ENCODE measurements at places on chromosomes 3 and 15.

DNA sequence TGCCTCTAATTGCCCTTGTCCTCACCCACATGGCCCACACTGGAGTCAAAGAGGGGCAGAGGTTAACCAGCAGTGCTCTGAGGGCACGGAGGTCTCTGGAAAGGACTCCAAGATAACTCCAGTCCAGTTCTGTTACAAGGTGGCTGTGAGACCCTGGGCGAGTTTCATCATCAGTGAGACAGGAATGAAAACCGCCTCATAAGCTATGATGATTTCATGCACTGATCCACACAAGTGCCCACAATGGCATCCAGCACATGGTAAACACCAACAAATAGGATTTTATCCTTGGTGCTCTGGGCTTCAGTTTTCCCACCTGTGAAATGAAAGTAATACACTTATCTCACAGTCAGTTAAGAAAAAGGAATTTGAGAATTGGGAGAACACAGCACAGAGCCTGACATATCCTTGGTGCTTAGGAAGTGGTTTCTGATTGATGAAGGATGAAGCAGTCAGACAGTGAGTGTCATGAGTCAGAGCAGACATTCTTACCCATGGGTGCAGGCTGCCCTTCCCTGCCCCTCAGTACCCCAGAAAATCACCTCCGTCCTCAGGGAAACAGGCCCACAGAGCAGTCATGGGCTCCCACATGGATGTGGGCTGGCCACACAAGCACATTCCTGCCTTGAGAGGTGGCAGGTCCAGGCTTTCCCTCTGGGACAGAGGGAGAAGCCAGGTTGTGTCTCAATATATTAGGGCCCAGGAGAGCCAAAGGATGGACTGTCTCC, 48.4 kb downstream of the DAPK2 start:
- DNase-seq, result no peak

- no peak for DNase-seq
Observed at GRCh38 chr3:197038679-197039462, 9.3 kb upstream of the MELTF start.

GRCh38 chr3:193841581-193841980, 248.6 kb downstream of the OPA1 start:
- no peak for DNase-seq

- no peak for DNase-seq
Observed at GRCh38 chr3:134312072-134312872, 61.6 kb upstream of the RYK start.

DNA sequence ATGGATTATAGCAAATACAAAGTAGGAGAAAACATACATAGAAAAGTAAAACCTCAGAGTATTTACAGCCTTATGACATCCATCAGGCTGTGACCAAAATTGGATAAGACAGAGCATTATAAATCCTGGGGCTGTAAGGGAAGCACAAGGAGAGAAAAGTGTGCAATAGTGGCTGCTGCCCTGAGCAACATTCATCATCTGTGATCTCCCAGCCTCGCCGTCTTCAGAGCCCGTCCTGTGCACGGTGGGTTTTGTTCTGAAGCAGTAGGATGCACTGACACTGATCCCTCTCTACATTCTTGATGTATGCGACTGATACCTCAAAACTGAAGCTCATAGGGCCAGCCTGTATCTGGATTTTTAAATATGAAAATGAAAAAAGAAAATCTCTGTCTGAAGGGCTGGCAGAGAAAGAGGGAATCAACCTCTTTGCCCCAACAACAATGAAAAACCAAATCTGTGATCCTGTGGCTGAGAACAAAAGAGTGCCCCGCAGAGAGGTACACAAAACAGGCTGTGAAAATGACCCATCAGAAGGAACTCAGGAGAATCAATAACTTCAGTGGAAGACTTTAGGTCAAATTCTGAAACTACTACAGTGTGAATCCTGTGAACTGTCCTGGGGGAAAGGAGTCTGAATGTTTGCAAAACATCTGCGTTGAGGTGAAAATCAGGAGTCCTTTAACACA, 8.2 kb upstream of the RTP4 start:
- no peak for DNase-seq

DNA sequence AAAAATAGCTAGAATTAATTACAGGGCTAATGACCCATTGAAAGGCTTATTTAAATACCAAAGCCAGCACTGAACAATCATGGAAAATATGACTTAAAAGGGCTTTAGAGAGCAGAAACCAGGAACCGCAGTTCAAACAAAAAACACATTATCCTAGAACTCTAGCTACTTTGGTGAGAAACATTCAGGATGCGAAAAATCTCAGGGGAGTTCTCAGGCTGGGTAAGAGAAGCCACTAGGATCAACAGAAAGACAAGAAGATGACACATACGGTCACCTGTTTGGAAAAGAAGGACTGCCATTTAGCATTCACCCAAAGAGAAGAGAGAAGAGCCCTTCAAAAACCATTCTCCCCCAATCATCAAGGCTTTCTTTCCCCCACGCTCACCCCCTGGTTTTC, 75.6 kb upstream of the ICE2 start:
- no peak for DNase-seq

DNA sequence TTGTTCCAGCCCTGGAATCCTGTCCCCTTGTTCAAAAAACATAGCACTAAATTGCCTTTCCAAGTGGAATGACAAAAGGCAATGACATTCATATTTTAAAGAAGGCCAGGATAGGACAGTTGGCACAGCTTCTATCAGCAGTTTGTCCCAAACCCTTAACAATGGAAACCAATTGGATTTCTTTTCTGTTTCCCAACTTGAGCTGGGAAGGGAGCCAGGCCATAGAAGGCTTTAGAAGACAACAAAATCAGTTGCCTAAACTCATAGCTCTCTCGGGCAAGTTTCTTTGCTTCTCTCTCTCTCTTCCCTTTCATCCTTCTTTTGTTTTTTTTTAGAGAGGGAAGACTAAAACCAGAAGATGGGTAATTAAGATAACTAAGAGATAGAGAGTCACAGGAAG, 227.7 kb upstream of the TPRG1 start:
- DNase-seq, result no peak

DNA sequence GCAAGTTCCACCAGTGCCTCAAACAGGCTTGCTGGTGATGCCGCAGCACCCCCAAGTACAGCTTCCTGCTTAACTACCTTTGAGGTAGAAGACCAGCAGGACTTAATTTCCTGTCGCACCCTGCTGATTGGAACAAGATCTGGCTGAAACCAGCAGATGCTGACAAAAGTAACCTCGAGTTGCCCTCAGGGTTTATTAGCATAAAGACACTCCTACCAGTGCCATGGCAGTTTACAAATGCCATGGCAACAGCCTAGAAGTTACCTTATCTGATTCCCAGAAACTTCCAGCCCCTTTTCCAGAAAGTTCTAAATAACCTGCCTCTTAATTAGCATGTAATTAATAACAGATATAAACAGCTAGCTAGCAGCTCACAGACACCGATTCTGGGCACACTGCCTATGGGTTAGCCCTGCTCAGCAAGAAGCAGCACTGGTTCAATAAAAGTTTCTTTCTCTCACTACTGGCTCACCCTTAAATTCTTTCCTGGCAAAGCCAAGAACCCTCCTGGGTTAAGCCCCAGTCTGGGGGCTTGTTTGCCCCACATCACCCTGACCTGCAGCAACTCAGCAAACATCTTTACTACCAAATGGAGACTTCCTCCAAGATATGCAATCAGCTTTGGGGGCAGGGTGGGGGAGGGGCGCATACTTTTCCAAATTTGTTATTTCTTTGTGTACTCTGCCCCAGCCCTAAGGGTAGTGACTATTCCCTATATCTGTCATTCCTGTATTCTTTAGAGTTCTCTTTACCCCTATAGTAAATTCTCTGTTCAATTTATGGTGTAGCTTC, 54.2 kb downstream of the MAP4 start:
- DNase-seq, result no peak

- no peak for DNase-seq
Observed at GRCh38 chr15:47997195-47998080, 123.4 kb upstream of the SLC24A5 start.

GRCh38 chr3:152319831-152320617, 51.3 kb downstream of the MBNL1 start:
- DNase-seq, result no peak

All from activated naive CD4-positive, alpha-beta T cell treated with anti-CD3 and anti-CD28 coated beads, Interleukin-2, amount 50 U/mL, for 72 hours (primary cell).